ENCODE measurements at places on chromosomes 16 and 17.
A peak's percentile ranks its signal among the peaks of the same experiment; 100 is the strongest.

DNA sequence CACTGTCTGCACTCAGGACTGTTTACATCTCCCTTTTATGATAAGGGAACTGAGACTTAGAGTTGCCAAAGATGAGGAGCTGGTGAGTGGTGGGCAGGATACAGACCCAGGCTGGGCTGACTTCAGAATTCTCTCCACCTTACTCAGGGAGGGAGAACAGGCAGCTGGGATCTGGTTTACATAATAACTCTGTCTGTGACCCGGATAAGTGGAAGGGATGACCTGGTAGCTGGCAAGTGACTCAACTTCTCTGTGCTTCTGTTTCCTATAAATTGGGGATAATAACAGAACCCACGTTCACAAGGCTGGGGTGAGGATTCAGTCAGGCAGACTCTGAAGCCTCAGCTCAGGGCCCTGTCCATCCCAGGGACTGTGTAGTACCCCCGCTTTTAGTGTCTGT is 2.6 kb downstream of the SNX20 start:
- DNase-seq, result no peak

DNA sequence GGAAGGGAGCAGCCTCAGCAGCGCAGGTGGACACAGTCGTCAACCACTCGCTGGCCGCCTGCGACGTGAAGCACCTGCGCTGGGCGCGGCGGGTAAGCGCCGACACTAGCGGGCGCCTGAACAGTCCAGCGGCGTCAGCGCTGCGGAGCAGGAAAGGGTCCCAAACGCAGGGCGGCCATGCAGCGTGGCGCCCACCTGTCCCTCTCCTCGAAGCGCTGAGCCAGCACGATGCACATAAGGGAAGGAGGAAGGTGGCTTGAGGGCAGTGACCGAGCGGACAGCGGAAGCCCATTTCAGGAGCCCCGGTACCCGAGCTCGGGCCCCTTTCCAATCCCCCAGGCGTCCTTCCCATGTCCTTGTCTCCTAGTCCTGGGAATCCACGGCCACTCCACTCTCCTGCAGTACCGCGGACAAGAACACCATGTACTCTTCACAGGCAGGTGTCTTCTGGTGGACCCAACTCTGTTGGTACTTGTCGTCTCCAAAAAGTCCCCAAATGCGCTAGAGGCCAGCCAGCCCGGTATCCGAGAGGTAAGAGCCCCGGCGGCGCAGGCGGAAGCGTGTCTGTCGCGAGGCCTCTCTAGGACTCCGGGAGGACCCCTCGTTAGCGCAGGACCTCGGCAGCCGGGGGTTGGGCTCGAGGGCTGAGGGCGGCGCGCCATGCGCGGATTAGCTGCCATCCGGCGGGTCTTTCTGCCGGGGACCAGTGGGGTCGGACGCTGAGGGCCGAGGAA is 14.4 kb downstream of the ZNF232 start:
- DNase-seq, result no peak

DNA sequence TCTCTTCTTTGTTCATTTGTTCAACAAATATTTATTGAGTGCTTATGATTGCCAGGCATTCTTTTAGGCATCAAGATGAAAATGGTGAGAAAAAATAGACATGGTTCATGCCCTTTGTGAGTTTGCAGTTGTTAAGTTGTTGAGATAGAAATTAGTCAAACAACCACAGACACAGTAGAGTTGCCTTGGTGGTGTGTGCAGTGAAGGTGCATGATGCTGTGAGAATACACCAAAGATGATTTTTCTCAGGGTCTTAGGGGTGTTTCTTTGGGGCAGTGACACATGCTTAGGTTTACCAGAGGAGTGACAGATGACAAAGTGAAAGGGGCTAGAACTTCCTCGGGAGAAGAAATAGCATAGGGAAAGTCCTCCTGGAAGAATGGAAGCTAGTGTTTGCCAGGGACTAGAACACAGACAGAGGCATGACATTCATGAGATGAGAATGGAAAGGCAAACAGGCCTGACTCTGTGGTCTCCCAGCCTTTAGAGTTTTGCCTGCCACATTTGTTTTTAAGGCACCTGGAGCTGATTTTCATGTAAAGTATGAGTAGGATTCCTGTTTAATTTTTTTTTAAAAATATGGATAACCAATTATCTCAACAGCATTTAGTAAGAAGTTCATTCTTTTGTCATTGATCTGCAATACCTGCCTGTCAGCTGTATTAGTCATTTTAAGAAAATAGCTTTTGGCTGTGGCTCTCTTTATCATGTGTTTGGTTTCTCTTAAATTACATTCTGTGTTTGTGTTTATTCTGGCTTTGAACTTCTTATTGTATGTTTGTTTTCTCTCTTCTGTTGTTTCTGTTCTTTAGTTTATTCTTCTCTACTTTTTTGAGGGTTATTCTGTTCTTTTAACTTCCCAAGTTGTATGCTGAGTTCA is 36.6 kb downstream of the CYLD start:
- DNase-seq, result no peak

DNA sequence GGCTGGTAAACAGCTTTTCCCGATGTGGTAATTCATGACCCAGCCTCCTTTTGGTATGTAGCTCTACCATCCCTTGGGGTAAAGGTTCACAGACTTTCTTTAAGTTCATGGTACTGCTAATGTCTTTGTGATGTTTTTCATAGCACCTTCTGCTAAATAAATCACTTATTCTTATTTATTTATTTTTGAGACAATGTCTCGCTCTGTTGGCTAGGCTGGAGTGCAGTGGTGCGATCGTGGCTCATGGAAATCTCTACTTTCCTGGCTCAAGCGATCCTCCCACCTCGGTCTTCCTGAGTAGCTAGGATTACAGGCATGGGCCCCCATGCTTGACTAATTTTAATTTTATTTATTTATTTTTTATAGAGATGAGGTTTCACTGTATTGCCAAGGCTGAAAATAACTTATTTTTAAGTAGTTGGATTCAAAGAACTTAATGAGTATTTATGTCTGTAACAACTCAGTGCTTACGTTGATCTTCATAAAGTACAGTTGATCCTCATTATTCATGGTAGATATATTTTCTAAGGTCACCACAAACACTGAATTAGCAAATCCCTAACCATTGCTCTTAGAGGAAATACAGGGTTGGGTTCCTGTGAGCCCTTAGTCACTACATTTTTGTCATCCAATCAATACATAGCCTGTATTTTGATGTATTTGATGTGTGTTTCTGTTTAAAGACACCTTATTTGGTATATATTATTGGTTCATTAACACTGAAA is 97.1 kb downstream of the SHISA9 start:
- DNase-seq, result no peak

GRCh38 chr16:75899163-75899562 is 172.9 kb upstream of the CPHXL start:
- DNase-seq, result no peak

DNA sequence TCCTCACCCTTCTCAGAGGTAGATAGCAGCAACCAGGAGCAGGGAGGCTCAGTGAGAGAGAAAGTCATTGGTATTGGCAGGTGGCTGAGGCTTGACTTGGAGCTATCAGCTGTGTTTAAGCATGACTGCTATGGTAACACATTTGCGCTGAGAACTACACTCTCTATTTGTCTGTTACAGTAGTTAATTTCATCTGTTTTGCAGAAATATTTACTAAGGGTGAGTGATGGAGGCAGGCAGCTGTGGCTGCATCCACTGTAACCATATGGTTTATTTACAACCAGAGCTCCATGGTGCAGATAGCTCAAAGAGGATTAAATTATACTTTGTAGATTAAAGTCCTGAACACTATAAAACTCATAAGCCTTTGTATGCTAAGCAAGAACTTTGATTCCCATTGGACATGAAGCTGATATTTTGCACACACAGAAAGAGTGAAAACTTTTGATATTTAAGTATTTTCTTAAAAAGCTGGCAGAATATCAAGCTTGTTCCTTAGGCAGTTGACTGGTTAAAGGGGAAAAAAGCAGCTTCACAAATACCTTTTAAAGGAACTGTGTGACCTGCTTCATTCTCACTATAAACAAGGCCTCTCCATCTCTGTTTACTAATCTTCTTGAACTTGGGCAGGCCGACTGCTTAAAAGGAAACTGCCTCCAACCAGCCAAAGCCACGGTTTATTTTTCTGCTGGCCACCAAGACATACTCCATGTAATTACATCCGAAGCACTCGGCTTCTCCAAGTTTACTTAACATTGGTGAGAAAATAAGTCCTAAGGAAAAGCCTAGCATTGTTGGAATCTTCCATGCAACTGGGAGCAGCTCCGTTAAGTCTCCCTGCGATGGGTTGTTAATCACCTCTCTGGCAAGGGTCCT is 299.8 kb upstream of the ZFHX3 start:
- no peak for DNase-seq

GRCh38 chr17:6269478-6269877 is 165.4 kb downstream of the AIPL1 start:
- no peak for DNase-seq

DNA sequence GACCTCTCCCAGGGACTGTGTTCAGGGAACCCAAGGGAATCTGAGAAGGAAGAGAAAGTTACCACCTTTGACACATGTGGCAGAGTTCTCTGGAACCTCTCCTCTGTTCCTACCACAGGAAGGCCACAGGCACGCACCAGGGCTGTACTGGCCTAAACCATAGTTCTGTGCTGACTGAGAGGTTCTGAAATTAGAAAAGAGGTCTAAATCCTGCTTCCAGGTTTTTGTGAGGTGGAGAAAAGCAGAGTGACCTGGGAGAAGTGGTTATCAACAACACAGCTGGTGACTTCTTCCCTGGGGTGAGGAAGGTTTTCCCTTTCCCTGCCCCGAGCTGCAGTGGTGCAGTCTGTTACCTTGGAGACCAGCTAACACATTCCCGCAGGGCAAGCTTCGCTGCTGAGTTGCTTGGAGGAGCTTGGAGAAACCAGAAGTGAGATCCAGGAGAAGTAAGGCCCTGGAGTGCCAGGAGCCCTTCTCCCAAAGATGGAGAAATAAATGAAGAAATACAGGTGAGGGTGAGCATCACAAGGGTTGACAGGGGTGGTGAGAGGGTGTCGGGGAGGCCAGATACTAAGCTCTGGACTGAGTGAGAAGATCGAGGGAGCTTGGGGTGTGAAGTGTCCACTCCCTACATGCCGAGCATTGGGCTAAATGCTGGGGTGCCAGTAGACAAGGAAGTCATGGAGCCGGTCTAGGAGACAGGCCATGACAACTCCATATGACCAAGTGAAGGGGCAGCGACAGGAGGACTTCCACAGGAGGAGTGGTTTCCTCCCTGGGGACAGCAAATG is at the start of gene VWA3A:
Gene VWA3A (plus strand): TSS at position 399 of the 791 bp plus-strand sequence. CDS start 97 bp downstream, at position 496.
- no peak for DNase-seq

DNA sequence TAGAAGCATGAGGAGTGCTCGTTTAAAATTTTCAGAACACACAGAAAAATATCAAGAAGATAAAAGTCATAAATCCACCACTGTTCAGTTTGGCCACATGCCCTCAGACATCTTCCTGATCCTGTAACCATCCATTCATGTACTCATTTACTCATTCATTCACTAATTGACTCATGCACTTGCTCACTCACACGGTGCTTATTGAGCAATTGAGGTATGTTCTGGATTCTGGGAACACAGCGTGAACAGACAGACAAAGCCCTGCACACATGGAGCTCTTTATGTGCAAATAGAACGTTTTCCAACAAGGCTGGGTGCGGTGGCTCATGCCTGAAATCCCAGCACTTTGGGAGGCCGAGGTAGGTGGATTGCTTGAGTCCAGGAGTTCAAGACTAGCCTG is 10.2 kb upstream of the NATD1 start:
- no peak for DNase-seq

GRCh38 chr17:10306585-10306984 is 66.2 kb downstream of the MYH13 start:
- DNase-seq, result no peak

DNA sequence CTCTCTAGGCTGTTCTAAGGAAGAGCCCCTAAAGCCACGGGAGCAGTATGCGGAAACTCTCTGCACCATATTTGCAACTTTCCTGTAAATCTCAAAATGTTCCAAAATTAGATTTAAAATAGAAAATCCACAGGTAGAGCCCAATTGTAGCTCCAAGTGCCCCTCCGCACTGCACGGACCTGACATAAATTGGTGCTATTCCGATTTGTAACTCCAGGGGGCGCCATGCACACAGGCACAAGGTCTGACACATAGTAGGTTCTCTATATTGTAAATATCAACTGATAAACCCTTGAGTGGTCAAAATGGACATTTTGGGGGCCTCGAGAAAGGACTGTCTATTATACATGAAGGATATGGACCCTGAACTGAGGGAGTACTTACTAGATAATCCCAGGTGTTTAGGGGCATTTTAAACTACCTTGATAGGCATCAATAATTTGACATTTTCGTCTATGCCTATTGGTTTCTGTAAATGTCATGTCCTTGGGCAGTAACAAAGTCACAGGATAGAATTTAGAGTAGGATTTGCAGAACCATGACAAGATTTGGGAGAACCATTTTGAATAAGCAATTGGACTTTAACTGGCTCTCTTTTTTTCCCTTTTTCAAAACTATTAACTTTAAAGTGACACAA is 36.6 kb upstream of the TMEM132E start:
- no peak for DNase-seq

DNA sequence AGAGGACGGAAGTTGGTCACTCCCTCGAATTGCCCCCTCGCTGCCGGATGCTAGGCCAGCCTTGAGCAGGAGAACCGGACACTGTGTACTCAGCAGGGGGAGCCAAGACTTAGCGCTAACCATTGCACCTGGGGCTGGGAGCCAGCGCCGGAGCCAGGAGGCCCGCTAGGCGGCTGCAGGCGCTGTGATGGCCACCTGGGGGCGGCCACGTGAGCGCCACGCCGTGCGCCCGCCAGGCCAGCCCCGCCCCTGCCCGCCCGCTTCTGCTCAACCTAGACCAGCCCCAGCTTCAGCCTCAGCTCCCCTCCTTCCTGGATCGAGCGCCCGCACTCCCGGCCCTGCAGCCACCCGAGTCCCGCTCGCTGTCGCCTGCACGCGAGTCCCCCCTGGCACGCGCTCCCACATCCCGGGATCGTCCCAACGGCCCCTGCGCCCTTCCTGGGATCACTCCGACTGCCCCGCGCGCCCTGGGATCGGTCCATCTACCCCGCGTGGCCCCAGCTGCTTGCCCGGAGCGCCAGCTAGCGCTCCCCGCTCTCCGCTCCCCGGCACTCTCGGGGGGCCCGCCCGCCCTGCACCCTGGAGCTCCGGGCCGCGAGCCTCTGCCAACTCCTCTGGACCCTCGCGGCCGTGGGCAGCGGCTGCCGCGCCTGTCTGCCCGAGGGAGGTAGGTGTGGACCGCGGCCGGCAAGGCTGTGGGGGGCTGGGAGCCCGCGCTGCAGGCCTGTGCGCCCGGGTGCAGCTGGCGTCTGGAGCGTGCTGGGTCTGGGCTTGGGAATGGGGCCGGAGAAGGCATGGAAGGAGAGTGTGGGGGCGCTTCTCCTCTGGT is at the start of gene EEF2K:
Gene EEF2K (plus strand): TSS at position 266 of the 829 bp plus-strand sequence. CDS start 19,452 bp downstream, outside the sequence.
- peak; percentile 70 for DNase-seq

- no peak for DNase-seq
Measured at GRCh38 chr17:60959696-60960095, 282.0 kb downstream of the BCAS3 start.

DNA sequence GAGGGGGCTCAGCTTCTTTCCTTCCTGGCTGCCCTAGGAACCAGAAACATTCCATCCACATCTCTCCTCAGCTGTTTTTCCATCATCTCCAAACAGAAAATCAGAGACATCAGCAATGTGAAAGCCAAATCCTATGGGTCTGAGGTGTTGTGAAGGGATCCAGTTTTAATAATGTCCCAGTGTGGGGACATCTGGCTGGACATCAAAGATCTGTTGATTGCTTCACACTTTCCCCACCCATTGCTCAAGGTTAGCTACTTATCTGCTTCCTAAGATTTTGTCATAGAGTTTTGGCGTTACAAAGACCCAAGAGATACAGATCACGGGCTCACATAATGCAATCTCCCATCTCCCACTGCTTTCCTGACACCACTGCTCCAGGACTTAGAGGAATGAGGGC is 47.8 kb upstream of the AXIN2 start:
- no peak for DNase-seq
